Karpas-422 (cell line): ENCODE measurements at places on chromosomes 2 and 18. TPM values are rescaled to one million over a fixed set of nuclear protein-coding genes. Genes with fewer than 3 reads are reported as not detected.

The PLA2R1 gene
- not detected in 2 replicates for total RNA-seq

The SPATA3 gene
- not detected in 2 replicates for total RNA-seq

The RAB6C gene
- 0.52 and 1.5 TPM in 2 replicates for total RNA-seq

- no peak for DNase-seq
These were observed 20.5 kb downstream of the ARHGAP25 start for GRCh38 chr2:68755071-68755470.

DNA sequence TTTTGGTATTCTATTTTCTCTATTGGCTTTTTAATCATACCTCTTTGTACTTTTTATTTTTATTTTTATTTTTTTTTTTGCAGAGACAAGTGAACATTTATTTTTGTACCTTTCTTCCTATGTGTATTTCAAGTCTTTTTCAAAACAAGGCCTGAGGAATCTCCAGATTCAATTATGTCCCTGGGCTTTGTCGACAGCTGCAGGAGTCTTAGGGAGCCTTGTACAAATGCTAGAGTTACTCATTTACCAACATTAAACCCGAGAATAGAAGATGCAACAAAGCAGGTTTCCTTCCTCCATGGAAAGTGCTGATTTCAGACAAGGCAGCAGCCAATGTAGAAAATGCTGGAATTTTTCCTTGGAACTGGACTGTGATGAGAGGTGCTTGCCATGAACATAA is 242.8 kb downstream of the TNS1 start:
- no peak for DNase-seq

- no peak for DNase-seq
These were observed 33.5 kb downstream of the INPP4A start for GRCh38 chr2:98478088-98478551.

DNA sequence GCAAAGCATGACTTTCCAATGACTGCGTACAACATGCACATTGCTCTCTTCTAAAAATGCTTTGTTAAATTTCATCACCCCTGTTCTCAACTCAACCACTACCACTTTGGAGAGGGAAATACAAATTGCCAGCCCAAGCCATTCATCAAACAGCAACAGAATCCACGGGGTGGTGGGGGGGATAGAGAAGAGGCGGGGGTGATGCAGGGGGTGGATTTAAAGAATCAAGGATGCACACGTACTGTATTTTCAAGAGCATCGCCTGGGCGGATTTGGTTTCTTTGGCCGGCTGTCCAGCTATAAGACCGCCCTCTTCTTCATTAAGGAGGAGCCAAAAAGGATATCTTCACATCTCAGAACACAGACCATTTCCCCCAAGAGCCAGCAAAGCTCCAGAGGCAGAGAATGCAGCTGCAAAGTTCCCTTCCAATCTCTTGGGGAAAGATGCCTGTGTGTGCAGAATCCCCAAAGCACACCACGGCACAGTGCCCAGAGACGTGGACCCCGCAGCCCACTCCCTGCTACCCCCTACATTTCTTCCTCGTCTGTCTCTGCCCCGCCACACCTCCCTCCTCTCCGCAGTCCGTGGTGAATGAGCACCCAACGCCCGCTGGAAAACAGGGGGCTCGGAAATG is 977 bp downstream of the SLC8A1 start:
- no peak for DNase-seq

The UGT1A8 gene
- 0.18 TPM in 1 of 2 replicates, not detected in the other for total RNA-seq

DNA sequence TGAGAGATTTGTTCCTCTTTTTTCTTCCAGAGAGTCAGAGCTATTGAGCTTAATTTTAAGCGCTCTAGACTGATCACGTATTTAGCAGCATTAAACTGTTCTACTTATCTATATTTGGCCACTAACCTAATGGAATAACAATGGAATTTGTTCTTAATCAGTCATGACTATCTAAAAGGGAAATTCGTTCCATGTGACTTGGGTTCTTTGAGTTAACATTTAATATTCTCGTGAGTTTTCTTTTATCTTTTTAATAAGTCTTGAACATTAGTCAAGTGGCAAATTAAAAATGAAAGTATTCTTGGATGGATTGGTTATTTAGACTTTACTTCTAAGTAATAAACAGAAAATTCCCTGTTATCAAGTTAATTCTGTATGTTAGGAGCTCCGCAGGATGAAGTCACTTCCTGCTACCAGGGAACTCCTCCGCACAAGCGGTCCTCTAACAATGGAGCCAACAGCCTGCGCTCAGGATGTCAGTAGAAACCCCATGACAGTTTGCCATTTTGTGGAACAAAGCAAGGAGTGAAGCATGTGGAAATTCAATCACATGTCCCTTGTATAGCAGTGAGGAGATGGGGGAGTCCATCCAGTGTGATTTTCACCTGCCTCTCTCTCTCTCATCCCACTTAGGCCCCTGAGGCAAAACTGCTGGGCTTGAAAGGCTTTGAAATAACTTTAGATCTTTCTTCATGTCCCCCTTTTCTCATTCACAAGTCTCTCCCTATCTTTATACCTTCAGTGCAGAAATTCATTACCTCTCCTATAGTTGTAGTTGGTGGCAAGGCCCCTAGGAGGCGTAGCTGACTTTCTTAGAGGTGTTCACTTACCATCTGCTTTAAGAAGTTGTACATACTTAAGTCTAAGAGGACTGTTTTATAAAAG is 138.1 kb downstream of the WDR7 start:
- peak; percentile 82 for DNase-seq

The SLC4A5 gene
- total RNA-seq: 0.65 and 3.2 TPM in 2 replicates
